ENCODE measurements at places on chromosomes 6 and 20.

DNA sequence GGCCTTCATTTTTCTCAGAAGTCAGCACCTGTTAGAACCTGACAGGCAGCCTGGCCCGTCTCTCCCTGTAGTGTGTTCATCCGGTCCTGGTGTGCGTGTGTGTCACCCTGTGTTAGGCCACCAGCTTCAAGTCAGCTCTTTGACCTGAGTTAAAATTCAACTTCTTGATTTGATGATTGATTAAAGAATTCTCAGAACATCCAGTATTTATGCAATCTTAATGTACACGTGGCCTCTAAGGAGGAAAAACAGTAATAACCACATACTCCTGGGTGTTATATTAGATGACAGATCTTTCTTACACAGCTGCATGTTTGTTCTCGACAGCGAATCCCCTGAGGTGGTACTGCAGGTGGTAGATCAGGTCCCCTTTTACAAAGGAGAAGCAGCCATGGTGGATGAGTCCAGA lies 19.1 kb upstream of the TMEM217 start:
- no peak for DNase-seq

GRCh38 chr6:44046516-44047178 lies 80.6 kb downstream of the MRPL14 start:
- no peak for DNase-seq

- no peak for DNase-seq
These were observed 220.9 kb downstream of the HACE1 start for GRCh38 chr6:104638841-104639290.

- DNase-seq = peak; percentile 42
These were observed 1.4 kb downstream of the PIM1 start for GRCh38 chr6:37171201-37171969.

DNA sequence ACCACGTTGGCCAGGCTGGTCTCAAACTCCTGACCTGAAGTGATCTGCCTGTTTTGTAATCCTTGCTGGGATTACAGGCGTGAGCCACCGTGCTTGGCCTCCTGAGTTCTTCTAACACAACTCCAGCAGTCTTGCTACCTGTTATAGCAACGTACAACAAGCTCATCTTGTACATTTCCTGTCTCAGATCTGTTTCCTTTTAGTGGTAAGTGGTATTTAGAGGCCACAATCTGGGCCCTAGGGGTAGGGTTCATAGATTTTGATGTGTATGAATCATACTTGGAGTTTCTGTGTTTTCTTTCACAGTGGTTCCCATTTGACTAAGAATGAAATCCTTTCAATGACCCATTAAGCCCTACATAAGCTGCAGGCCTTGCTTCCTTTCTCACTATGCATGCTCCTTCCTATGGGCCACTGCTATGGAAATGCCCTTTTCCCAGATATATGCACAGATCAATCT lies 27.1 kb upstream of the SYNCRIP start:
- peak; percentile 31 for DNase-seq

DNA sequence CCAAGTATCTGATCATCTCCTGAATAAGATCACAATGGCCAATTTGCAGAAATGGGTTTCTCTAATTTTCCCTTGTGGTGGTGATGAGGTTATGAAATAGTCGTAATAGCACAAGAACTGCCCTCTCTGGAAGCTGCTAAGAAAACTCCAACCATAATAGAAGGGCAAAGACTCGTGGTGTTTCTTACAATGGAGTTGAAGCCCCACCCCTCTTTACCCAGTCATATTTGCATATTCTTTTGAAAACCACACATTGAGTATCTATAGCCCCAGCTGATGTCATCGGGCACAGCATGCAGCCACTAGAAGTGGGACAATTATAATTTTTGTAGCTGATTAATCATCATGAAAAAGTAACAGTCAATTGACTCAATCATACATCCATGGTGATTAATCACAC lies 452.1 kb upstream of the POU3F2 start:
- no peak for DNase-seq

GRCh38 chr6:80210618-80211017 lies 104.1 kb downstream of the BCKDHB start:
- no peak for DNase-seq

- no peak for DNase-seq
These were observed 3.6 kb downstream of the HLA-DMB start for GRCh38 chr6:32937230-32937633.

- DNase-seq = no peak
These were observed 165.5 kb downstream of the TFAP2B start for GRCh38 chr6:50984135-50984534.

- no peak for DNase-seq
These were observed 47.9 kb upstream of the MRAP2 start for GRCh38 chr6:83985715-83986114.

DNA sequence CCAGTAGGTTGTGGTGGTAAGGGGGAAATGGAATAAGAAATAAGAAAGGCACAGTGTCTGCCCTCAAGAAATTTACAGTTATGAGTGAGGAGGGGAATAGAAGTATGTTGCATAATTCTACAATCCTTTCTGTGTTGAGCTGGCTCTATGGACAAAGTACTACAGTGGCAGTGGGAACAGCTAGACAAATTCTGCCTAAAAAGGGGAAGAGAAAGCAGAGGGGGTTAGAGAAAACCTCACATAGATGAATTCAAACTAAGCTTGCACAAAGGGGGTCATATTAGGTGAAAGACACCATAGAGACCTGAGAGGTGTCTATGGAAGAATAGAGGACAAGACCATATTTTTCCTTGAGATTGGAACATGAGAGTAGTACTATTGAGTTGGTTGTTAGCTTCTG lies 146.9 kb upstream of the VGLL2 start:
- DNase-seq = no peak

- no peak for DNase-seq
These were observed 69.0 kb upstream of the UST start for GRCh38 chr6:148677594-148678476.
